Nephron progenitor cell (in vitro differentiated cells): ENCODE measurements at places on chromosomes 5 and 9.

GRCh38 chr5:168434746-168435321, 51.4 kb upstream of the RARS1 start:
- no peak for DNase-seq

- DNase-seq = no peak
Observed at GRCh38 chr5:73861313-73861988, 235.5 kb downstream of the ARHGEF28 start.

DNA sequence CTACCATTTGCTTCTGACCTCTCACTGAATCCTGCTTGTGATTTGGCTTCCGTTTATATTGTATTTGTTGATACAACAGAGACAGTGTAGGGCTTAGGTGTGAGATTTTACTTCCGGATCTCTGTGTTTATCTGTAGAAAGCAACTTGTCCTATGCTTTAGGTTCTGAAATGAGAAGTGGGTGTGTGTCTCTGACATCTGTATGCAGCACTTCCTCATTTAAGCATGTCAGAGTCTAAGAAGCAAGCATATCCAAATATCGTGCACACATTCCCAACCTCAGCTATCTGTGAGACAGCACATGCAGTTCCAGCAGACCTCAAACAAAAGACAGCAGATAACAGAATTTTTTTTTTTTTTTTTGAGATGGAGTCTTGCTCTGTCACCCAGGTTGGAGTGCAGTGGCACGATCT, 16.3 kb downstream of the KLF9 start:
- DNase-seq = no peak

DNA sequence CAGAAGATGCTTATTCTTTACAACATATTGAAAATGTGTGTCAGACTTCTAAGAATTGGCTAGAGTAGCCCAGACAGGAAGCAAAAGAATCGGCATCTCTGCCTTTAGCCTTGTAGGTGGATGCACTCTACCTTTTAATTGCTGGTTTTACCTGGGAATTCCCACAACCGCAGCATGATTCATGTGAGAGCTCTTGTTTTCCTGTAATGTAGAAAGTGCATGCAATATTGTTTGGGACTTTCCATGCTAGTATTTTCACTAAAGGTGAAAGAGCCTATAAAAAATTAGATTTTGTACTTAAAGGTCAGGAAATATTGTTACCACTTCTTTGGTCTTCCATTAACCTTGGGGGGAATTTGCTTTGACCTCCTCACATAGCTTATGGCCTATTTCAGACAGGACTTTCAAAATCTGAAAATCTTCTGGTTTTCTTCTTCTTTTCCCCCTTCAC, 89.8 kb downstream of the NTRK2 start:
- DNase-seq = no peak

- no peak for DNase-seq
Observed at GRCh38 chr5:171622010-171622409, 163.6 kb upstream of the SMIM23 start.

- no peak for DNase-seq
Observed at GRCh38 chr5:96986450-96986849, 50.6 kb downstream of the LNPEP start.

GRCh38 chr9:110997847-110998246, 40.4 kb downstream of the LPAR1 start:
- no peak for DNase-seq

- DNase-seq = no peak
Observed at GRCh38 chr5:143801252-143801939, 10.6 kb upstream of the HMHB1 start.

GRCh38 chr9:86713970-86714369, 233.3 kb downstream of the GAS1 start:
- no peak for DNase-seq

DNA sequence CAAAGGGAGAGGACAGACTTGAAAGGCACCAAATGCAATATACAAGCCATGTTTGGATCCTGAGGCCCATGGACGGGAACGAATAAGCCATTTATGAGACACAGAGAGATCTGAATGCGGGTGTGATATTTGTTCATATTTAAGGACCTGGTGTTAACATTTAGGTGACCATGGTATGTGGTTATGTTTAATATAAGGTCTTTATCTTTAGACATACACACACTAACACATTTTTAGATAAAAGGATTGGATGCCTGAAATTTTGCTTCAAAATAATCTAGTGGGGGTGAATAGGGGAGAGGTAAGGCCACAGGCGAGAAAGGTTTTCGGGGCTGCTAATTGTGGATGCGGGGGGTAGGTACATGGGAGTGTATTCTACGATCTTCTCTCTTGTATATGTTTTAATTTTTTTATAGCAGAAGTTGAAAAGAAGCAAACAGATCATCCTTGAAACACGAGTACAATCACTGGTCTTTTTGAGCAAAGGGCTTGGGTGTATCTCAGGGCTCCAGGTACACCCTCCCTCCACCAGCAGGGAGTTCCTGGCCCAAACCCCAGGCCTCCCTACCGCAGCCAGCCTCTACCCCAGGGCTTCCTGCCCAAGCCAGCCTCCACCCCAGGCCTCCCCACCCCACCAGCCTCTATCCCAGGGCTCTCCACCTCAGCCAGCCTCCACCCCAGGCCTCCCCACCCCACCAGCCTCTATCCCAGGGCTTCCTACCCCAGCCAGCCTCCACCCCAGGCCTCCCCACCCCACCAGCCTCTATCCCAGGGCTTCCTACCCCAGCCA, 12.2 kb downstream of the AKNA start:
- no peak for DNase-seq

- DNase-seq = no peak
Observed at GRCh38 chr9:134216449-134216951, 52.1 kb upstream of the RNU6ATAC start.

DNA sequence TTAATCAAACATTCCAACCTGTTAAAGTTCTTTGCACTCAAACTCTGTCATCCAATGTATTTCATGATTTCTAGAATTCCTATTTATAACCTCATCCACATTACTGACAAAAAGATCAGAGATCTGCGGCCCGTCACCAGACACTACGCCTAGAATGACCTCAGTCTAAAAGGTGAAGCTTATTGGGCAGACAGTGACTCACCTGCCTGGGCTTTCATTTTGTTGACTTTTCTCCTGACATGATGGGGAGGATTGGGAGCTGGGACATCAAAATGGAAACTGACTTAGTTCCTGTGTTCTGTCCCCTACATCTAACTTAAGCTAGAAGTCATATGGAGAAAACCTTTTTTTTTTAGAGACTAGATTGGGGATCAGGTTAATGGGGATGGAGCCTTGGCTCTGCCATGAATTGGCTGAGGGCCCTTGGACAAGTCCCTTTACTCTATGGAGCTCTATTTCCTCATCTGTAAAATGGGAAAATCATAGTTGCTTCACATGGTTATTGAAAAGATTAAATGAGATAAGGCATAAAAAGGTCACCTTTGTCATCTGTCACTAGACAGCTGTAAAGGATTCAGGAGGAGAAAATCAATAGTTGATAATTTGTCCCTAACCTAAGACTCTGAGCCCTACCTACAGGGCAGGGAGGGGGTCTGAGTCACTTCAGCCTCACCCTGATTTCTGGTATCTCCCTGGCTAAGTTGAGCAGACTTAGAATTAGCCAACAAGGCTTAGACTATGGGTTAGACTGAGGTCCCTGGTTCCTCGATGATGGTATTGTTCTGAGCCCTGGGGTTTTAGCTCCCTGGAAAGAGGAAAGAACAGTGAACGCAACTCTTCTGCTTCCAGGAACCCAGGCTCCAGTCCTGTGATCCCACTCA, 224.8 kb upstream of the TBC1D2 start:
- DNase-seq = no peak

DNA sequence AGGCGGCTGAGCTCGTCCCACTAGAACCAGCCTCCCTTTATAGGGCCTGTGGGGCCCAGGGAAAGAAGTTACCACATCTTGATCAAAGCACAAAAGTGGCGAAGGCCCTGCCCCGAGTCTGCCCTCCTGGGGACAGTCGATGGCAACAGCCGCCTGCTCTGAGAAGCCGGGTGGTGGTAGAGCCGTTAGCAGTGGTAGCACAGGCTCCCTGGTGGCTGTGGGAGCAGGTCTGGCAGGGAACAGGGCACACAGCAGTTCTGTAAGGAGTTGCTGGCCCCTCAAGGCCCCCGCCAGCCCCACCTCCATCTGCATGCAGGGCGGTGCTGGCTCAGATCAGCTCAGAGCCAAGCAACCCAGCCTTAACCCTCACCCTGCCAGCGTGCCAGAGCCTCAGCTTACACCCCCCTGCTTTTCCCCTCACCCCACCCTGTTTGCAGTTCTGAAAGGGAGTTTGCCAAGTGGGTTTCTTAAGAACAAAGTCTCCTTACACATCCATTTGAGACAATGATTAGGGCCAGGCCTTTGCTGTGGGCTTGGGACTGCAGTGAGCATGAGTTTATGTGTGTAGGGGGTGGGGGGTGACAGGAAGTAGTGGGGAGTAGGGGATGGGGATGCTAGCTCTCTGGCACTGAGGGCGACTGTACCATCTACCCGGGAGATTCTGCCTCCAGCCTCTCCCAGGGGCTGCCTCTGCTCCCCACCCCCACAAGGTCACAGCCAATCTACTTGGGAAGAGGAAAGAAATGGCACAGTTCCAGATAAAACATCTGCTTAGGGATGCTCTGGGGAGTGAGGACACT, 11.8 kb downstream of the ACSL6 start:
- DNase-seq = no peak

GRCh38 chr5:84383296-84383815, 1.3 kb downstream of the EDIL3 start:
- DNase-seq = no peak

DNA sequence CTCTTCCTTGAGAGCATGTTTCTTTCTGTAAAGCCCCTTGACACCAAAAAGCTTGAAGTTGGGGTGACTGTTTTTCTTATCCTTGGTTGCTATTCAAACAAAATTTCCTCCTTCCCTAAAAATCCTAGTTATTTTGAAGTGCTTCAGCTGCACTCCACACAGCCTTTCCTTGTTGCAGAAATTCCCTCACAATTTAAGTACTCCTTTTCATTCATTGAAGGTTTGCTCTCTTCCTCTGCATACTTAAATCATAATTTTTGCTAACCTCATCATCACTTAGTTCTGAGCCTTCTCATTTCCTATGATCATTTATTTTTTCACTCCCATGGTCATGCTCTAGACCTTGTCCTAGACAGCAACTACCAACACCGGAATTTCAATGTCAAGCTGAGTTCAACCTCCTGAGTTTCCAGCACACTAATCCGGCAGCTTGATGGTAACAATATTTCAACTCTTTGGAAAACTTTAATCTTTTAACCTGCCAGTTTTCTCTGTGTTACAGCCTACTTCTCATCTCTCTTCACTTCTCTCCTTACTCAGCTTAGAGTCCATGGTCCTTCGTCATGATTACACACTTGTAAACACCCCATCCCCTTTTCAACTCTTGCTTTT, 78.7 kb upstream of the ACTBL2 start:
- no peak for DNase-seq

DNA sequence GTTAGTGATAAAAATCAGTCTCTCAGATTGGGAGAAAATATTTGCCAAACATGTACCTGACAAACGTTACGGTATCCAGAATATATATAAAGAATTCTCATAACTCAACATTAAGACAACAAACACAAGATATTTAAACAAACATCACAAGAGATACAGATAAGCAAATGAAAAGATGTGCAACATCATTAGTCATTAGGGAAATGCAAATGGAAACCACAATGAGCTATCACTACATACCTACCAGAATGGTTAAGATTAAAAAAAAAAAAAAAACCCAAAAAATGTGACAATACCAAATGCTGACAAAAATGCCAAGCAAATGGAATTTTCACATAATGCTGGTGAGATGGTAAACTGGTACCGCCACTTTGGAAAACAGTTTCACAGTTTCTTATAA, 15.4 kb downstream of the CERT1 start:
- DNase-seq = no peak

DNA sequence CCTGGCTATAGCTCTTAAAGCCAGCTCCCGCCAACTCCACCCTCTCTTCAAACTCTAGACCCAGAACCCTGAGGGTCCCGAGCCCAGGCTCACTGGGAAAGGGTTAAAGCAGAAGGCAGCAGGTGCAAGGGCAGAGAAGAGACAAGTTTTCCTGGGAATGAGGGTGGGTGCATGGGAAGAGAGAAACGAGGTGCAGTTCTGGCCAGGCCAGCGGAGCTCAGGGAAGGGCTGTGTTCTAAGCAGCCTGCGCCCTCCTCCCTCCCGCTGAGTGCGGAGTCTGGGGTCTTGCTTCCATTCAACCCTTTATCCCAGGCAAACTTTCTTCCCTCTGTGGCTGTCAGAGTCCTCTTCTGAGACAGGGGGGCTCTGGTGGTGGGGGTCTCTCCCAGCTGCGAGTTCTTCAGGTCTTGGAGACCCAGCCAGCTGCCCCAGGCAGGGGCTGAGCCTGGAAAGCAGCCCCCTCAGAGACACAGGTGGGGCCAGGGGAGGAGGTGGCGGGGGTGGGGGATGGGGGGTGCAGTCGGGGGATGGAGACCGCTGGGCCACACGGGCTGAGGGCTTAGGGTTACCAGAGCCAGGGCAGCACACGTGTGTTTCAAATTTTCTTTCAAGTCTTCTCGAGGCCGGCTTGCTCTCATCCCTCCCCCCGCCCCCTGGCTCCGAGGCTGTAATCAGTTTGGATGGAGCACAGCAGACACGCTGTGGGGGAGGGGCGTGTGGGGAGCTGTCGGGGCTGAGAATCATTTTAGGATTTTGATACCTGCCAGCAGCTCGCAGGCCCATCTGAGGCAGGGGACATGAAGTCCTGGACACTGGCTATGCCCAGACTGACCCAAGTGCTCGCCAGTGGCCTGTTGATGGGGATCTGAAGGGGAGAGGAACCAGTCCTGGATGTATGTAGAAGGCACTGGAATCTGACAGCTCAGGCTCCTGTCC, 169.6 kb upstream of the SMIM23 start:
- DNase-seq = peak; percentile 49

DNA sequence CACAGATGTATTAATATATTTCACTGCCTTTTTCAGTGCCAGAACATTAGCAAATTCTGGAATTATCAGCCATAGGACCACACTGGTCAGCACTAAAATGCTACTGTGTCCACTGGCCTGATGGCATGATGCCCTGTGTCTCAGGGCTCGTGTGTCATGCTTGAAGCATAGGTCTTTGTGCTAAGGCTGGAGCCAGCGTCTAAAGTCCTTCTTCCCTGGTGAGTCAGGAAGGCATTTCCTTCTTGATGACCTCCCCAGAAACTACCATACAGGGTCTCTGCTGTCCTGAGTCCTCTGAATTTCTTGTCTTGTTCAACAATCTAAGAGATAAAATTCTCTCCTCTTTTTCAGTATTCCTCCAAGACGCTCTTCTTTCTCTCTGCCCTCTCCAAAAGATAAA, 489.9 kb downstream of the PSAT1 start:
- DNase-seq = no peak
